ENCODE measurements at places on chromosomes 6 and 20.
A peak's percentile ranks its signal among the peaks of the same experiment; 100 is the strongest.

DNA sequence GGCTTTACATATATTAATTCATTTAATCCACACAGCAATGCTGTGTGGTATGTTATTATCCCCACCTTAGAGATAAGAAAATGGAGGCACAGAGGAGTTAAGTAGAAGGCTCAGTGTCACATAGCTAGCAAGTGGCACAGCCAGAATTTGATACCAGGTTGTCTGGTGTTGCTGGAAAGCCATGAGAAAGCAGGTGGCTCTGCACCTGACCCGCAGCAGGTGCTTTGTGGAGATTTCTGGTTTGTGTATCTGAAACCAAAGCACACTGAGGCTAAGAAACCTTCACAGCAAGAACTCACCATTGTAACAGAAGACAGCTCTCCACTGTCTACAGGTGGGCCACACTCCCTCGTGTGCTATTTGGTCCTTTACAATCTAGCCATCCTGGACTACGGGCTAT, 7.5 kb downstream of the ELMO2 start:
- DNase-seq, result no peak

DNA sequence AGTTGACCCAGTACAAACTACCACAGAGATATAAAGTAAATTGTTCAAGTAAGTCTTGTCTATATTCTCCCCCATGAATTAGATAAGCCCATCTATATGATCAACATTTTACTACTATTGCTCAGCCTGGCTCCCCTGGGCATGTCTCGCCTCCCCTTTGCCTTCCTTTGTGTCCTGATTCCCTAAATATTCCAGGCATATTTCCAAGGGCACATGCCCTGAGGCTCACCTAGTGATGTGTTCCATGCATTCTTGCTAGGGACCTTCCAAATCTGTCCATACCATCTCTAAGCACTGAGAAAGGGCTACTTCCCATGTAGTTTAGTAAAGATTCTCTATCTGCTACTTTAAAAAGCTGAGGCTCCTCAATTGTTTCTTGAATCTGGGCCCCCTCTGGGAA, 309.5 kb upstream of the PRND start:
- no peak for DNase-seq

DNA sequence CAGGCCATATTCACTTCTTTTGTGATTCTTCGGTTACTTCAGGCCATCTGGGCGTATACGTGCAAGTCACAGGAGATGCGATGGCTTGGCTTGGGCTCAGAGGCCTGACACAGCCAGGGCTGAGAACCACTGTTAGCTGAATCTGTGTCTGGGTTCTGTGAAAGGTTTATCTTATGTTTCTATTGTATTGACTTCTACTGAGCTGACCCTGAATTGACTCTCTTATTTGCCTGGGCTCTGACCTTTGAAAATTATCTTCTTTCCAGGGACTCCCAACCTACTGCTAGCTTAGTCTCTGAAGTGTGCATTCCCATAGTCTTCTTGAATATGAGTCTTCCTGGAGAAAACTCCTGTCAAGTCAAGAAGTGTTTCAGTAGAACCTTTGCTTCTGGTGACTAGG, 226.4 kb upstream of the SOX4 start:
- DNase-seq, result no peak

DNA sequence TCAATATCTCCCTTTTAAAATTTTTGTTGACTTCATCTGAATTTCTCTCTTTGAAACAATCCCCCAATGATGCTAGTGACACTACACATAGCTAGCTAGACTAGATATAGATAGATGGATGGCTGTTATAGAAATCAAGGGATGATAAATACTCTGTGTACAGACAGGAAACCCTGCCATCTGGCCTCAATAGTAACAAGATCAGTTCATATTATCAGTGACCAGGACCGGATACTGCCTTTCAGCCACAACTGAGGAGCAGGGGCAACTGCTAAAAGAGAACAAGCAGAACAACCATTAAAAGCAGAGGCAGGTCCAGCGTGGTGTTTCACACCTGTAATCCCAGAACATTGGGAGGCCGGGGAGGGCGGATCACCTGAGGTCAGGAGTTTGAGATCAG, 118.3 kb upstream of the FAM184A start:
- no peak for DNase-seq

DNA sequence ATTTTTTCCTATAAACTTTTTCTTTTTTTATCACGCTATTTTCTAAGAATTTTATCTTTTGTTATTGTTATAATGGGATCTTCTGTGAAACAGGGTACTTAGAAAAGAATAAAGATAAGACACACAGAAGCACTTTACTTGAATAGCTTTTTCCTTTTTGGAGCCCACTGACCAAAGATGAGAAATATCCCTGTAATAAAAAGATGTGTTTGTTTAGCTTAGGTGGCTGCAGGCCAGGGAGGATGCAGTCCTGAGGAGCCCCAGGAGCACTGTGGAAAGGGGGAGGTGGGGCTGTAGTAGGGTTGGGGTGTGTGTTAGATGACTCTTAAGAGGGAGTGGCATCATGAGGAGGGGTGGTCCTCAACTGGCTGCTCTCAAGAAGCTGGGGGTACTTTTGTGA, 128.6 kb downstream of the ARID1B start:
- DNase-seq, result no peak

- DNase-seq, result no peak
Measured at GRCh38 chr6:26316291-26316690, 48.7 kb upstream of the BTN3A2 start.

- no peak for DNase-seq
Measured at GRCh38 chr6:39471954-39472659, 149.6 kb upstream of the KCNK16 start.

GRCh38 chr6:57017841-57018240, 28.7 kb upstream of the KIAA1586 start:
- no peak for DNase-seq

- DNase-seq, result no peak
Measured at GRCh38 chr6:150895928-150896632, 30.6 kb downstream of the MTHFD1L start.

- DNase-seq, result no peak
Measured at GRCh38 chr6:8114956-8115355, 12.6 kb upstream of the EEF1E1 start.

DNA sequence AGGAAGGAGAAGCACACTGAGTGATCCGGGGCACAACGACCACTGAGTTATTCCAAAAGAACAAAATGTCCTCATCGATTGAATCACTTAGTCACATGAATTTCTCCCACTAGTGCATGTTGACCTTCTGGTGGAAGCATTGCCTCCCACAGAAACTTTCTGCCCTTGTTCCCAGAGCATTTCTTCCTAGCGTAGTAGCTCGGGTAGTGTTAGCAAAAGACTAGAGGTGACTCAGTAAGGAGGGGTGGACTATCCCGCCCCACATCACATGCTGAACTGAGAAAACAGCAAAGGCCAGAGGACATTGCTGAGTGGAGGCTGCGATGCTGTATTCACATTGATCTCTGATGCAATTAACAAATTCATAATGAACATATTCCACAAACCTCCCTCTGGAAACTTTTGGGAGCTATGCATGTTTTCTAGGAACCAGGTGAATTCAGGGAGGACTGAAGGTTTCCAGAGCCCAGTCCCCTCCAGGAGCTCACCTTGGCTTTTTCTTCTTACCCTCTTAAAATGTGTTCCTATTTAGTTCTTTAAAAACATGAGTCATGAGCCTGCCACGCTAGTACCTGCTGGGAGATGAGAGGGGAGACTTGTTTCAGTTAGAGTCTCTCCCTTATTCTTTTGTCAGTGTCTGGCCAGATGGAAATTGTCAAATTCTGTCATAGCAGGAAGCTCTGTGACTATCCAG, 507.9 kb downstream of the CDH26 start:
- DNase-seq, result no peak

- peak; percentile 88 for DNase-seq
Measured at GRCh38 chr6:87742106-87742505, 40.1 kb upstream of the AKIRIN2 start.

DNA sequence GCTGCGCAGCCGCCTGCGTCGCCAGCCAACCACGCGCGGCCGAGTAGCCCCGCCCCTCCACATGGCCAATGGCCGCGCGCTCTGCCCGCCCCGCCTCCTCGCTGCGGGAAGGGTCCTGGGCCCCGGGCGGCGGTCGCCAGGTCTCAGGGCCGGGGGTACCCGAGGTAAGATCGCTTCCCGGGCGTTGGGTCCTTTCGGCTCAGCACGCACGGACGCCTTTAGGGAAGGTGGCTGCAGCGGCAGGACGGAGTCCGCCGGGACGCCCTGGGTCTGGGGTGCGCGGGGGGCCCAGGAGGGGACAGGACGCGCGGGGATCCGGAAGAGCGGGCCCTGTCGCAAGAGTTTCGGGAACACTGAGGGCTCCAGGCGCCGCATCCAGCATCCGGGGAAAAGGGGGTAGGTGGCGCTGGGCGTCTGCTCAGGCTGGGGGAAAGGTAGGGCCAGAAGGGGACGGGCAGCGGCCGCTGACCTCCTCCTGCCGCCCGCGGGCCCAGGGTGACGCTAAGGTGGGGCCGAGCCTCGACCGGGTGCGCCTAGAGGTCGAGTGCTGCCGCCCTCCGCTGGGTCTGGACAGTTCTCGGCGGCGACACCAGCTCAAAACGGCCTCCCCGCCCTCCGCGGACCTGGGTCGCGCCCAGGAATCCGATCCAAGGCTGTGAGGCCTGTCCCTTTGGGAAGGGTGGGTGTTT, at the start of gene MAVS:
TSS of gene MAVS (plus strand) at position 95 of the 689 bp plus-strand sequence. CDS start 7,791 bp downstream, outside the sequence.
- peak; percentile 53 for DNase-seq

- DNase-seq, result no peak
Measured at GRCh38 chr20:44404204-44405181, 49.0 kb downstream of the HNF4A start.

- DNase-seq, result no peak
Measured at GRCh38 chr6:122400462-122401089, 1.1 kb downstream of the HSF2 start.

DNA sequence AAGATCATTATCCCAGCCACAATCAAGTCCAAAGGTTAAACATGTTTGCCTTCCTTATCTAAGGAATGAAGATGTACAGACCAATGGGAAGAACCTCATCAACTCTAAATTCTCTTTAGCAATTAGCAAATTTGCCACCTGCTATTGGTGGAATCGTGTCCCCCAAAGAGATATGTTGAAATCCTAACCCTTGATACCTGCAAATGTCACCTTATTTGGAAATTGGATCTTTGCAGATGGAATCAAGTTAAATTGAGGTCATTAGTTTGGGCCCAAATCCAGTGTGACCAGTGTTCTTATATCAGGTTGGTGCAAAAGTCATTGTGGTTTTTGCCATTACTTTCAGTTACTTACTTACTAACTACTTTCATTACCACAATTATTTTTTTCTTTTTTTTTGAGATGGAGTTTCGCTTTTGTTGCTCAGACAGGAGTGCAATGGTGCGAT, 31.3 kb downstream of the KLHL31 start:
- no peak for DNase-seq

DNA sequence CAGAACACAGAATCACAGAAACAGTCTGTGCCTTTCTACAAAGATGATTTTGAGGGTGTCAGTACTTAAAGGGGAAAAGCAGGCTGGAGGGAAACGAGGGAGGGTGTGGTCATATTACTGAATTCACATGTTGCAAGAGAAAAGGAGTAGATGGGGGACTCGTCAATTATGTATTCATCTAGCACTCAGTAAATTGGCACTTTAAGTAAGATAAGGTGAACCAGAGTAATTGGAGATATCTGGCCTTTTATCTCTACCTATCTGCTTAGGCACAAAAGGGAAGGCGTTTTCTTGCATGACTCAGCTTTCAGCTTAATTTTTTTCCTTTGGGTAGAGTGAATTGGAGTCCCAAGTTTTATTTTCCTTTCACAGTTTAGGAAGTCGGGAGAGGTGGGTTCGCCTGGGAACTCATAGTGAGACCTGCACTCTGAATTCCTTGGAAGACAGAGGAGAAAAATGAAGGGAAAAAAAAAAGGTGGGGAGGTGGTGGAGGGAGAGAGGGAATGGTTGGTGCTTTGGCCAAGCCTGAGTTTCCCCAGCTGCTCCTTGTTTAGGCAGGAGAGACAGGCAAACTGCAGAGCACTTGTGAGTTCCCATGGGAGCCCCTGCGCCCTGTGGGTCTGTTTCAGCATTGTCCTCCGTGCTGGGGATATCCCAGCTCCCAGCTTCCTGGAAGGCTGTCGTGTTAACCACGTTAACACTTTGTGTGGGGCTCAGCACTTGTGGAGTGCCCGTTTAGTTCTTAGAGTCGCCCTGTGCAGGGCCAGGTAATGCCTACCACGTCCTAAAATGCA, 19.7 kb upstream of the GTSF1L start:
- no peak for DNase-seq

- DNase-seq, result no peak
Measured at GRCh38 chr20:41559658-41560057, 58.5 kb downstream of the CHD6 start.

DNA sequence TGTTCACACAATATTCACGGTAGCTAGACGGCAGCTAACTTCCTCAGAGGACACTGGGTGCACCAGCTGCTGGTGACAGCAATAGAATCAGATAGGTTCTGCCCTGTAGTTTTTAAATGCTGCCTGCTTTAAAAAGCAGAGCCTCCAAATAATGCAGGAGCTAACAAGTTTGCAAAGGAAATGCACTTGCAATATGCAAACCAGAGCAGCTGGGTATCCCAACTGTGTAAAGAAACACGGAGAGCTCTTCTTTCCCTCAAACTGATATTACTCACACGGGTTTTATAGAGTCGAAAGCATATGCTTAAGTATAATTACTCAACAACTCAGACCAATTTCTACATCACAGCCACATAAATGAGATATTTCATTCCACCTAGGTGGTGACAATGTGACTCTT, 432.7 kb downstream of the TFAP2A start:
- no peak for DNase-seq

GRCh38 chr20:46302106-46302505, 6.2 kb downstream of the CDH22 start:
- DNase-seq, result no peak

- DNase-seq, result no peak
Measured at GRCh38 chr6:72212686-72213085, 326.3 kb downstream of the RIMS1 start.

- no peak for DNase-seq
Measured at GRCh38 chr6:73139681-73140383, 85.5 kb downstream of the KHDC1L start.

DNA sequence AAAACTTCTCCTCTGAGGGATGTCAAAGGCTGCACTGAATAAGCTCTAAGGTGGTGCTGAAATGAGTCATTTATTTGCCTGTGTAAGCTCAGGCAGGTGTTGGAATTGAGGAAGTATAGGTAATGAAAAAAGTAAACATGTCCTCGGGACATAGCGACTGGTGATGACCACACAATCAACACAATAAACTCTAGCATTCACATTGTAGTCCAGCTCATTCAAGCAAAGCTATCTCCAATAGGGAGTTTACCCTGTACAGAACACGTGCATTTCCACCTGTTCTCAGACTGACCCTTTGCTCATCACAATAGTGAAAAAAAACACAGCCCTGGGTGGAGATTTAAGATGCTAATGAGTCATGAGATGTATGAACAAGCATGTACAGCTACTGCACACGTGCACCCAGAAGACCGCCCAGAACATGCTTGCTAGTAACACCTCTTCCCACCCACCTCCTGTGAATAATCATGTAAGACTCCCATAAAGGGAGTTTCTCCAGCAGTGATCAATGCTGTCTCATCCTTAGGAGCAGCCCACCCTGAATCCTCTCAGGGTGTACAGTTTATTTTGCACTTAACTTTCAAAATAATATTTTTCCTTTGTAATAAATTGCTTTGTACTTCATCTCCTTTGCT, 33.0 kb upstream of the POU5F1 start:
- peak; percentile 64 for DNase-seq

GRCh38 chr20:24729896-24730605, 219.0 kb upstream of the CST7 start:
- DNase-seq, result no peak

Measured in bone marrow (tissue), 2 donors.